Placental epithelial cell (primary cell): ENCODE measurements at places on chromosomes 7 and 10. TPM values are rescaled to one million over a fixed set of nuclear protein-coding genes. Genes with fewer than 3 reads are reported as not detected.

The SGCE gene
- total RNA-seq, result 37.1 and 62.4 TPM in 2 replicates

The AFAP1L2 gene
- 80.5 and 104 TPM in 2 replicates for total RNA-seq

The CRHR2 gene
- total RNA-seq, result not detected in 2 replicates

The GSTO2 gene
- total RNA-seq, result 19.6 and 20.5 TPM in 2 replicates

The NEBL gene
- 30.2 and 47.7 TPM in 2 replicates for total RNA-seq

The SAP25 gene
- 0.79 TPM in 1 of 2 replicates, not detected in the other for total RNA-seq

The SFMBT2 gene
- total RNA-seq, result 0.11 and 0.39 TPM in 2 replicates

The TRIM24 gene
- total RNA-seq, result 34.2 and 40.2 TPM in 2 replicates

The CHST15 gene
- 4.7 and 16.1 TPM in 2 replicates for total RNA-seq

The RGR gene
- total RNA-seq, result not detected in 2 replicates

The PHKG1 gene
- 1.2 TPM in 1 of 2 replicates, not detected in the other for total RNA-seq

The SLC18A2 gene
- total RNA-seq, result not detected in 2 replicates

The TUBAL3 gene
- total RNA-seq, result not detected in 2 replicates

The ASB10 gene
- not detected in 2 replicates for total RNA-seq

The PLEKHS1 gene
- not detected in 2 replicates for total RNA-seq

The SPDYE18 gene
- not detected in 2 replicates for total RNA-seq

The PAXIP1 gene
- 7.3 and 9.0 TPM in 2 replicates for total RNA-seq

The ZSWIM8 gene
- 85.6 and 122 TPM in 2 replicates for total RNA-seq

The ATP6V0A4 gene
- under 0.01 and 4.1 TPM in 2 replicates for total RNA-seq

The TLX1 gene
- total RNA-seq, result not detected in 2 replicates

The STK32C gene
- 6.5 and 7.5 TPM in 2 replicates for total RNA-seq

The PAOX gene
- 6.7 and 8.0 TPM in 2 replicates for total RNA-seq

The PILRA gene
- total RNA-seq, result under 0.01 and 0.22 TPM in 2 replicates

The COL17A1 gene
- total RNA-seq, result 1,169 and 1,337 TPM in 2 replicates

The EBF3 gene
- total RNA-seq, result 3.0 and 5.1 TPM in 2 replicates

The SPDYE2 gene
- not detected in 2 replicates for total RNA-seq

The ZC3HAV1 gene
- 20.8 and 32.6 TPM in 2 replicates for total RNA-seq

The LRRC61 gene
- total RNA-seq, result 7.9 and 12.0 TPM in 2 replicates

The OR2A1 gene
- total RNA-seq, result not detected in 2 replicates

The TRPV6 gene
- 0.79 and 0.87 TPM in 2 replicates for total RNA-seq

The PDE1C gene
- 0.22 and 0.79 TPM in 2 replicates for total RNA-seq

The EN2 gene
- total RNA-seq, result not detected in 2 replicates
